ENCODE measurements at places on chromosomes 5 and 9.

DNA sequence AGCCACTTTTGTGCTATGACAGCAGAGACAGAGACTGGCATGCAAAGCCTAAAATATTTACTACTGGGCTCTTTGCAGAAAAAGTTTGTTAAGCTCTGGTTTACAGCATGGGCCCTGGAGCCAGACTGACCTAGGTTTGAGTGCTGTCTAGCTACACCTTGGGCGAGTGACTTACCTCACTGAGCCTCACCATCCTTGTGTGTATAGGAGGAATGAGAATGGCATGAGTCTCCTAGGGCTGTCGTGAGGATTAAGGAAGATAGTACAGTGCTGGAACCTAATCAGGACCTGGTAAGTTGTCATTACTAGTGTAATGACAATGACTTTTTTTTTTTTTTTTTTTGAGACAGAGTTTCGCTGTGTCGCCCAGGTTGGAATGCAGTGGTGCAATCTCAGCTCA is 65.2 kb downstream of the MSX2 start:
- DNase-seq: no peak

GRCh38 chr5:81545911-81546310 is 152.0 kb upstream of the ACOT12 start:
- DNase-seq: no peak

- DNase-seq: no peak
Measured at GRCh38 chr9:89939181-89939580, 334.4 kb downstream of the GADD45G start.

GRCh38 chr5:2591777-2592453 is 159.6 kb downstream of the IRX2 start:
- peak; percentile 65 for DNase-seq

- no peak for DNase-seq
Measured at GRCh38 chr5:162268694-162269481, 201.3 kb downstream of the GABRG2 start.

DNA sequence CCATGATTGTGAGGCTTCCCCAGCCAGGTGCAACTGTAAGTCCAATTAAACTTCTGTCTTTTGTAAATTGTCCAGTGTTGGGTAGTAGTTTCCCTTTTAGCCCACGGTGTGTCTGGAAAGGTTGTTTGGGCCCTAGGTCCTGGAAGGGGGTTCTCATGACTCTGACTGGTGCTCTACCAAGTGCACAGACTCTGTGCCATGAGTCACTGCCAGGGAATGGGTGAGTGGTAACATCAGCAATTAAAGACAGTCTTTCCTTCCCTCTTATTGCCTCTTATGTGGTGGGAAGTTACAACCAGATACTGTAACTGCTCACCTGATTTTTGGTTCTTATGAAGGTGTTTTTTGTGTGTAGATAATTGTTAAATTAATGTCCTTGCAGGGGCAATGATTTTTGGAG is 141.2 kb downstream of the PRDM9 start:
- no peak for DNase-seq

GRCh38 chr5:13661272-13661671 is 283.2 kb downstream of the DNAH5 start:
- no peak for DNase-seq

- DNase-seq: no peak
Measured at GRCh38 chr9:113989714-113990569, 88.2 kb downstream of the AMBP start.

DNA sequence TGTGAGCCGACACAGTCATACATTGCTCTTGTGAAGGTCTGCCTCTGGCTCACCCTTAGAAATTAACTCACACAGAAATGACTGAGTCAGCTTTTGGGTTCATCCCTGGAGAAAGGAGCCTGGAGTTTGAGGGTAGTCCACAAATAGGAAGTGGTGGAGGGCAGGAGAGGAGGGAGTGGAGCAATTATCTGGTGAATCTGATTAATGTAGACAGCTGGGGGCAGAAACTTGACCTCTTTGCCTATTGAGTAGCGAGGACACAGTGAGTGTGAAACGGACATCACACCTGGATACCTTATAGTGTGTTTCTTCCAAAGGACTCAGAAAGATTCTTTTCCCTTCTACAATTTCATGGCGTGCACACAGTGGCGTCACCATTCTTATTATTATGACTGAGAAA is 48.5 kb upstream of the MSX2 start:
- DNase-seq: no peak

GRCh38 chr9:3513265-3513818 is 12.5 kb downstream of the RFX3 start:
- DNase-seq: no peak

DNA sequence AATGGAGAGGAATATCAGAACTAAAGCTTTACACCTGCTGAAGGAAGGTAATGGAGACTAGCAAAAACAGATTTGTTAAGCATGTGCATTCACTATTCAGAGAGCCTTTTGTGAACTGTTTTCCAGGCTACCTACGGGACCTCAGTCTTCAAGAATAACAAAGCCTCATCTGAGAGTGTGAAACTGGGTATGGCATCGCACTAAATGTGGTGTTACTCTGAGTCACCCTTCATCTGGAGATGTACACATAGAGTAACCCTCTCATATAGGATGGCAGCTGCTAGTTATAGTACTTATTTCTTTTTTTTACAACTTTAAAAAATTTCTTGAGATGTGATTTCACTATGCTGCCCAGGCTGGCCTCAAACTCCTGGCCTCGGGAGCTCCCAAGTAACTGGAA is 306.8 kb downstream of the ZNF608 start:
- no peak for DNase-seq

GRCh38 chr5:58153255-58153654 is 306.6 kb downstream of the PLK2 start:
- no peak for DNase-seq
